ENCODE measurements at places on chromosomes 6 and 20.

- DNase-seq = peak; percentile 39
These were observed 94.3 kb upstream of the NKX2-2 start for GRCh38 chr20:21607971-21608725.

- DNase-seq = no peak
These were observed 397.1 kb downstream of the ESR1 start for GRCh38 chr6:152204591-152204990.

DNA sequence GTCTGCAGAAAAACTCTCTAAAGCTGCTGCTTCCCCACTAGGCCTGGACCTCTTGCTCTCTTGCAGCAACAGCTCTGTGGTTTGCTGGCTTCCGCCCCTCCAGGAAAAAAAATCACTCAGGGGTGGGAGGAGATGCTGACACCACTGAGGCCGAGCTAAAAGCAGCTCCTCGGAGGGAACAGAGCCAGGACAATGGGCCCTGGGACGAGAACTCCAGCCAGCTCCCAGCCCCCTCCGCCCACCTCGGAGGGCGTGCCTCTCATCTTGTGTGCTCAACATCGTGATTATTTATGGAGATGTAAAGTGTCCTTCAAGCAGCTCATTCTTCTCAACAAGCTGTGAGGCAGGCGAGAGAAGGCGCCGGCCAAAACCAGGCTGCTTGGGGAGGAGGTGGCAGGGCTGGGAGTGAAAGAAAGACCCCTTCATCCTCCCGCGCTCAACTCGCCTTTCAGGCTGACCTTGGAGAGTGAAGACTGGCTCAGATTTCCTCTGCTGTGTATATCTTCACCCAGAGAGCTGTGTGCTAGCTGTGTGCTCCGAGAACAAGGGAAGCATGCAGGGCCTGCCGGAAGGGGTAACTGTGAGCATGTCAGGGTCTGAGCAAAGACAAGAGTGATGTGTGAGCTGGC, 53.5 kb upstream of the LRFN2 start:
- peak; percentile 93 for DNase-seq

DNA sequence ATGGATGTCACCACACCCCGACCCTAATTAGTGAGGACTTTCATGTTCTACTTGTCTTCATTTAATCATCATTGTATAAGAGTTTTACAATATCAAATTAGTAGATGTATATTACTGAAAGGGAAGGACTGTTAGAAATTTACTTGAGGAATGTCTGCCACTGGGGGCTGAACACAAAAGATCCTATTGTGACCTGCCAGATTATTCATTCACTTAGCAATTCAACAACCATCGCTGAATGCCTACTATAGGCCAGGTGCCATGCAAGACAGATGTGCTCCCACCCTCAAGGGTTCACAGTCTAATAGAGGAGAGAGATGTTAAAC, 8.0 kb upstream of the RBCK1 start:
- no peak for DNase-seq

- no peak for DNase-seq
These were observed 41.8 kb upstream of the DOK5 start for GRCh38 chr20:54433636-54434035.

DNA sequence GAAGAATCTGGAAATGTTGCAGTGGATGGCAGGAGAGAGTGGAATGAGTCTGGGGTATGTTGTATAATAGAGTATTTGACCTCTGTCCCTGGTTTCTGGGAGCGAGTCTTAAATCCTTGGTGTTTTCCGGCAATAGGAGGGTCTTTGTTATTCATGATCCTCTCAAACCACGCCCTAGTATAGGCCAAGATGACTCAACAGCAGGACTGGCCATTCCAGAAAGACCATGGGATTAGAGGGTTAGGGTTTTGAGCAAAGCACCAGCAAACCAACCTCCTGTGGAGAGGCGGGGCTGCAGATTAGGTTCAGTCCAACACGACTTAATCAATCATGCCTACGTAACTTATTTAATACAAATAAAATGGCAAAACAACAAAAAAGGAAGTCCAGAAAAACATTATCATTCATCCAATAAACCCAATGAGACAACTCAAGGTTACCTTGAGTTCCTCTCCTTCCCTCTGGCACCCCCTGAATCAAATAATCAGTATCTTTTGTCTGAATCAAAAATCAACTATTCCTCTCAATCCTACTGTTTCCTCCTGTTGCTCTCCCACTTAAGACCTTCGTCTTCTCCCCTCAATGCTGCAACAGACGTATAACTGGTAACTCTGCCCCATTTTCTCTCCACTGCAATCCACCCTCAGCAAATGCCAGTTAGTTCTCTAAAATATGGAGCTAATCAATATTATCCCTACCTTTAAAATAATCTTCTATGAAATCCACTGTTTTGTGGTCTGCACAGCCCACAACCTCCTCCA, 15.5 kb downstream of the HUS1B start:
- DNase-seq = no peak

DNA sequence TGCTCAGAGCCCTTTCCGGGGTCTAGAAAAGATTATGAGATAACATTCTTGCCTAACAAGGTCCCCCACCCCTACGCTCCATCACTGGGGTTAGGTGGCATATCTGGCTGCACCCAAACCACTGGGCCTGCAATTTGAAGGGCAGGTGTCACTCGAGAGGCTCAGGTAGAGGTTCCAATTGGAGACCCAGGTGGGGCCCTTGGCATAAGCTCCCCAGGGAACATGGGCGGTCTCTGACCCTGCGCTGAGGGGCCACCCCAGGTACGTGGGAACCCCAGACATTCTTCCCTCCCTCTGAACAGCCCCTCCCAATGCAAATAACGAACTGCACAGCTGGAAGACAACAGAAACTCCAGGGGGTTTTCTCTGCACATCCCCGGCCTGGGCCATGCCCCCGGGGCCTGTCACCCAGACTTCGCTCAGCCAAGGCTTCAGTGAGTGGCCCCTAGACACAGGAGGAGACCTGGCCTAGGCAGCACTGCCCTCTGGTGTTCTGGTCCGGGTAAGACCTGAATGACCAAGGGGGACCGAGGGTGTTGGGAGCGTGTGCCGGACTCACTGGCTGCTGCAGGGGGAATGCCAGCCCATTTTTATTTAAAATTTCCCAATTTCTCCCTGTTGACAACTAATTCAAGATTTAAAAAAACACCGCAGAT, 47.5 kb downstream of the DSTN start:
- DNase-seq = peak; percentile 73

- DNase-seq = no peak
These were observed 150.7 kb upstream of the PRDM1 start for GRCh38 chr6:105935416-105935815.

- no peak for DNase-seq
These were observed 153.1 kb downstream of the MYB start for GRCh38 chr6:135334169-135334568.

DNA sequence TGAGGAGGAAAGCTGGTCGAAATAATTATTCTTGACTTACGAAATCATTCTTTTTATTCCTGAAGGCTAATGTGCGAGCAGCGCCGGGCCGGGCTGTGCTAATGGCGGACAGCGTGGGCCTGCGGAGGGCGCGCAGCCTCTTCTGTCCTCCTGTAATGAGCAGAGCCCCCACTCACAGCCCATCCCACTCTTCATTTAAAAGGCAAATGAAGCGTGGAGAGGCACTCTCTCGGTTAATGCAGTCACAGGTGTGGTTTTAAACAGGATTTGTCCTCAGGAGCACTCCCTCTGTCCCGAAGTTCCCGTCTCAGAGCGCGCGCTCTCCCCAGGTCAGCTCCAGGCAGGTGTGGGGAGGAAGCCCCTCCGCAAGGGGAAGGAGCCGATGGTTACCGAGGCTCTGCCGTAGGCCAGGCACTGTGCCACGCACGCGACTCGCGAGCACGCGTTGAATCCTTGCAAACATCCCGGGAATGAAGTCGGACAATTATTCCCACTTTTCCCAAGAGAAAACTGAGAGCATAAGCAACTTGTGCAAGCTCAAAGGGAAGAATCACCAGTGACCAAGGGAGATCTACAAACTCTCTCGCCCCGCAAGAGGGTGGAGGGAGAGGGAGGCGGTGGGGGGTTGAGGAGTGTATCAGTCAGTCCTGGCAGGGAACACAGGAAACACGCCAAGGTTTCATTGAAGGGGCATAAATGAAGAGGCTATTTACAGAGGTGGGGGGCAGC, 35.5 kb upstream of the ZFAND3 start:
- peak; percentile 88 for DNase-seq

- DNase-seq = no peak
These were observed 7.4 kb downstream of the FRMD1 start for GRCh38 chr6:168071620-168072019.

GRCh38 chr20:38789503-38790199, 15.8 kb upstream of the PPP1R16B start:
- DNase-seq = no peak

GRCh38 chr6:158131926-158132325, 36.1 kb downstream of the SERAC1 start:
- DNase-seq = peak; percentile 30

GRCh38 chr6:32436995-32437836, 2.5 kb upstream of the HLA-DRA start:
- DNase-seq = no peak

DNA sequence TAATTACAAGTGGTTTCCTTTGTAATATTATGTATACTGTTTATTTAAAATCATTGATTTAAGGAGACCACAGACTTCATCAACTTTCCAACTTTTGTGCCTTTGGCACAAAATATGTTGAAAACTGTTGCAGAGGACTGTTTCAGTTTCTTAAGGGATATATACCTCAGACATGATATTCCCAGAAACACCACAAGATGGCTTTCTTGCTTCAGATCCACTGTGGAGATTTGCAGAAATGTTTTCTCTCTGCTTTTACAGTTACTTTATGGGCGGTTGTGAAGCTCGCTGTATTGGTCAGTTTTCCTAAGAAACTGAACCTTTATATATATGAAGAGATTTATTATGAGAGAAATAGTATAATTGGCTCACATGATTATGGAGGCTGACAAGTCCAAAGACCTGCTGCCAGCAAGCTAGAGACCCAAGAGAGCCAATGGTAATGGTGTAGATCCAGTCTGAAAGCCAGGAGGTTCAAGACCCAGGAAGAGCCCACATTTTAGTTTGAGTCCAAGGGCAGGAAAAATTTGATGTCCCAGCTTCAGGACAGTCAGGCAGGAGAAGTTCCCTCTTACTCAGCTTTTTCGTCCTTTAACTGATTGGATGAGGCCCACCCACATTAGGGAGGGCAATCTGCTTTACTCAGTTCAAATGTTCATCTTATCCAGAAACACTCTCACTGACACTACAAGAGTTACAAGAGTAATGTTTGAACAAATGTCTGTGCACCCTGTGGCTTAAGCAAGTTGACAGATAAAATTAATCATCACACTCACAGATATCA, 12.8 kb downstream of the ME1 start:
- no peak for DNase-seq

DNA sequence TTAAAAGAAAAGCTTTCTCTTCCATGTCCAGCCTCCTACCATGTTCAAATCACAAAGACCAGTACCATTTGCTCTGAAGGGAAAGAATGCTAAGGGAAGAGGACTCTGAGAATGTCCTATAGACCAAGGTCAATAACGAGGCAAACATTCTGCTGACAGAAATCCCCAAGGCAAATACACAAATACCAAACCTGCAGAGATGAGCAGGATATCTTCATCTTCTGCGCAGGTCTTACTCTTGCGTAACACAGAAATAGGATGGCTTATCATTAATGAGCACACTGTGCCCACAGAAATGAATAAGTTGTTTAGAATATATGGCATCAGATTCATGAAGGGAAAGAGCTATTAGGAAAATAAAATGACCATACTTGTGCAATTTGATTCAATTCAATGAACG, 137.3 kb downstream of the BTBD9 start:
- DNase-seq = no peak

DNA sequence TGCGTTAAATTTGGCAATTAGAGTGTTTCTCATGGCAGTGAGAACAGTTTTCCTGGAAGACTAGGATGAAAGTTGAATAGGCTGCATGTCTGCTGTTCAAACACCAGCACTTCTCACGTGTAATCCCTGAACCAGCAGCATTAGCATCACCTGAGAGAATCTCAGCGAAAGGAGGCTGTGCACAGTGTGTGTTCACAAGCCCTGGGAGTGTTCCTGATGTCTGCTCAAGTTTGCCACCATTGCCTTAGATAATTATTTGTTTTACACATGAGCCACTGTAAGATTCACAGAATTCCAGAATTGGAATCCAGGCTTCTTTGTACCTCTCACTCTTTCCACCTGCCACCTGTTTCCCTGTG, 117.3 kb downstream of the JARID2 start:
- no peak for DNase-seq

DNA sequence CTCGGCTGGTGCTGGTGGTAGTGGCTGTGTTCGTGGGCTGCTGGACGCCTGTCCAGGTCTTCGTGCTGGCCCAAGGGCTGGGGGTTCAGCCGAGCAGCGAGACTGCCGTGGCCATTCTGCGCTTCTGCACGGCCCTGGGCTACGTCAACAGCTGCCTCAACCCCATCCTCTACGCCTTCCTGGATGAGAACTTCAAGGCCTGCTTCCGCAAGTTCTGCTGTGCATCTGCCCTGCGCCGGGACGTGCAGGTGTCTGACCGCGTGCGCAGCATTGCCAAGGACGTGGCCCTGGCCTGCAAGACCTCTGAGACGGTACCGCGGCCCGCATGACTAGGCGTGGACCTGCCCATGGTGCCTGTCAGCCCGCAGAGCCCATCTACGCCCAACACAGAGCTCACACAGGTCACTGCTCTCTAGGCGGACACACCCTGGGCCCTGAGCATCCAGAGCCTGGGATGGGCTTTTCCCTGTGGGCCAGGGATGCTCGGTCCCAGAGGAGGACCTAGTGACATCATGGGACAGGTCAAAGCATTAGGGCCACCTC, 8.8 kb downstream of the NPBWR2 start:
- DNase-seq = no peak

GRCh38 chr20:56859801-56860261, 230.7 kb downstream of the TFAP2C start:
- DNase-seq = no peak

DNA sequence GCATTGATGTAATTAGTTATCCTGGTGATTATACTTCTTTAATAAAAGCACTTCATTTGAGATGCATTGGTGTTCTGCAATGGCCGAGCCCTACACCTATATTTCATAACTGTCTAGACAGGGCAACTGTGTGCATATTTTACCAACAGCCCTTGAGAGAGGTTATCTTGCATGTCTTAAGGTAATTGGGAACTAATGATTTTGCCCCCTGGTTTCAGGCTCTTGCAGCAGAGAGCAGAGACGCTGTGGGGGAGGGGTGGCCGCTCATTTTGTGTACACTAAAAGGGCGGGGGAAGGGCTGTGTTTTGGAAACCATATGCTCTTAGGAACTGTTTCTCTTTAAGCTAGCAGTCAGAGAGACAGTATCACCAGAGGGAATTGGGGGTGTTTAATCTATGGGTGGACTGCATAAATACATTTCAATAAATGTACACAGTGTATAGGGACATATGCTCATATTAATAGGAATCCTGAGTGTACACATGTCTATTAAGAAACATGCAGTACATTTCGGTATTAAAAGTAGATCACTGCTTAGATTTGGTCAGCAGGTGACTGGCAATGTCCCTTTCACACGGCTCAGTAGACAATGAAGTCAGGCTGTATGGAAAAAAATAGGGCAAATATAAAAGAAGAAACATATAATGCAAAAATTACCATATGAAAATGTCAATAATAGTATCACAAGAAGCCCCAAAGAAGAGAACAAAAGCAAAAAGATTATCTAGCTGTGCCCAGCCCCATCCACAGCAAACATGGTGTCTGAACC, 402.9 kb upstream of the CITED2 start:
- no peak for DNase-seq

Measured in DMS79 treated with DMSO at 0.1 percent for 48 hours (cell line).